ENCODE measurements at places on chromosomes 12 and 14. TPM values are rescaled to one million over a fixed set of nuclear protein-coding genes. Genes with fewer than 3 reads are reported as not detected.

MYO1H gene
- 0.30 TPM for total RNA-seq

DNA sequence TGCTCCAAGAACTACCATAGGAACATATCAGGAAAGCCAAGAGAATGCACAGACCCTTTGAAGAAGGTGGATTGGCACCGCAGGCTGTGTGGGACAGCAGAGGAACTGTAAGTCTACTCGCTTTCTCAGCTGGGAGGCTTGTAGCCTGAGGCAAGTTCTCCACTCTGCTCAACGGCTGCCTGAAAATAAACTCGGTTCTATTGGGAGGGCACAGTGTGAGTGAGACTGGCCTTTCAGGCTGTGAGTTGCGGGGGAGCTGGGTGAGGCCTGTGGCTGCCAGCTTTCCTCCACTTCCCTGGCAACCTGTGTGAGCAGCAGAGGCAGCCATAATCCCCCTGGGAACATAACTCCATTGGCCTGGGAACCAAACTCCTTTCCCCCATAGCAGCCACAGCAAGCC, 132.1 kb downstream of the ANKS1B start:
- H3K36me3 ChIP-seq: no peaks in the 10 kb centered on the region
- no peak for DNase-seq
- no peak overlapping the region for H3K4me3 ChIP-seq
- H3K27ac ChIP-seq: no peak overlapping the region
- H3K27me3 ChIP-seq: no peaks in the 10 kb centered on the region

DNA sequence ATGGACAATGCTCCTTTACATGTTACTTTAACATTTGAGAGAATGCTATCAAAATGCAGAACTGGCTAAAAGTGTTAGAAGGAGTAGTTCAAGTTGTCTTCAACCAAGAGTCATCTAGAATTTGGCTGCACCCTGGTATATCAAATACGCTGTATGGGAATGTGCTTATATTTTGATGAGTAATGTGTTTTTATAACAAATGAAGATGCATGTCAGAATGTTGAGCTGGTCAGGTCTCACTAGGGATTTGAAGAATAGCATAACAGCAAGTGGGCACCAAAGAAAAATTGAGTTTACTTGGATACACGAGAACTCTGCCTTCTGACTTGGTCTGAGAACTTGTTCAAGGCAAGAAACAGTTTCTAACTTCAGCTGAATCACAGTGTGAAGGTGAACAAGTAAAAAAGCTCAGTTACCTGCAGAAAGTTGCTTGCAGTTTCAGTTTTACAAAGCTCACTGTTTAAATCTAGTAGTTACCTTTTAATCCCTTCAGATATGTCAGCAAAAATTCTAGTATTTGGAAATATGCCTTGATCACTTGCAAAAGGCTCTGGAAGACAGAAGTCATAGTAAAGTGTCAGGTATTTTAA, 82.3 kb downstream of the PDE3A start:
- DNase-seq: no peak
- H3K27ac ChIP-seq: no peak overlapping the region
- H3K36me3 ChIP-seq: no peaks in the 10 kb centered on the region
- no peak overlapping the region for H3K4me3 ChIP-seq
- H3K27me3 ChIP-seq: no peaks in the 10 kb centered on the region
- no peaks in the 10 kb centered on the region for H3K4me1 ChIP-seq

DNA sequence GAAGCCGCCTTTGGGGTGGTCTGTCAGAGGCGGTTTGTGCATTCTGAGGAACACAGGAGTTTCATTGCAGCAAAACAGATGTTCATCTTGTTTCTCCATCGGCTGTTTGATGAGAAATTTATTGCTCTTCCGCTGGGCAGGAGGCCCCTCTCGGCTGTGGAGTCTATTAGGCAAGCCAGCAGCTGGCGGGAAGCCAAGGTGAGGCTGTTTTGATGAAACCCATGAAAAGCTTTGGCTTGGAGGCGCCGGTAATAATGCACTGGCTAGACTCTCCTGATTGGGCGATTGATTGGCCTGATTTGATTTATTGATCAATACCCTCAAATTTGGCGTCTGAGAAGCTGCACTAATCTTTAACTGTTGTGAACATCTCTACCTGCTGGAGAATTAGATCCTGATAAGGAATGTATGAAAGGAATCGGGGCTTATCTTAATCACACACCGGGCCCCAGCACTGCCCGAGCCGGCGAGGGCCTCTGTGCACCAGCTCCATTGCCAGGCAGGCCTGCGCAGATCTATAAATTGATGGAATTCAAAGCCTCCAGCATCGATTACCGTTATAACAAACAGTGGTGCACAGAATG, 187.7 kb downstream of the PHETA1 start:
- no peak overlapping the region for H3K4me3 ChIP-seq
- DNase-seq: peak; percentile 70
- no peaks in the 10 kb centered on the region for H3K36me3 ChIP-seq
- H3K4me1 ChIP-seq: peaks cover 8% of the 10 kb centered on the region
- H3K27me3 ChIP-seq: peaks cover 37% of the 10 kb centered on the region

- H3K27me3 ChIP-seq: no peaks in the 10 kb centered on the region
- no peak overlapping the region for H3K4me3 ChIP-seq
- H3K4me1 ChIP-seq: peaks cover 37% of the 10 kb centered on the region
- H3K36me3 ChIP-seq: no peaks in the 10 kb centered on the region
- DNase-seq: no peak
- H3K27ac ChIP-seq: no peak overlapping the region
Observed at GRCh38 chr14:50222055-50222613, 9.2 kb downstream of the SOS2 start.

GRCh38 chr12:98885778-98886177, 240.7 kb downstream of the APAF1 start:
- no peaks in the 10 kb centered on the region for H3K36me3 ChIP-seq
- H3K27me3 ChIP-seq: peaks cover 9% of the 10 kb centered on the region
- H3K27ac ChIP-seq: no peak overlapping the region
- DNase-seq: no peak
- no peak overlapping the region for H3K4me3 ChIP-seq

DNA sequence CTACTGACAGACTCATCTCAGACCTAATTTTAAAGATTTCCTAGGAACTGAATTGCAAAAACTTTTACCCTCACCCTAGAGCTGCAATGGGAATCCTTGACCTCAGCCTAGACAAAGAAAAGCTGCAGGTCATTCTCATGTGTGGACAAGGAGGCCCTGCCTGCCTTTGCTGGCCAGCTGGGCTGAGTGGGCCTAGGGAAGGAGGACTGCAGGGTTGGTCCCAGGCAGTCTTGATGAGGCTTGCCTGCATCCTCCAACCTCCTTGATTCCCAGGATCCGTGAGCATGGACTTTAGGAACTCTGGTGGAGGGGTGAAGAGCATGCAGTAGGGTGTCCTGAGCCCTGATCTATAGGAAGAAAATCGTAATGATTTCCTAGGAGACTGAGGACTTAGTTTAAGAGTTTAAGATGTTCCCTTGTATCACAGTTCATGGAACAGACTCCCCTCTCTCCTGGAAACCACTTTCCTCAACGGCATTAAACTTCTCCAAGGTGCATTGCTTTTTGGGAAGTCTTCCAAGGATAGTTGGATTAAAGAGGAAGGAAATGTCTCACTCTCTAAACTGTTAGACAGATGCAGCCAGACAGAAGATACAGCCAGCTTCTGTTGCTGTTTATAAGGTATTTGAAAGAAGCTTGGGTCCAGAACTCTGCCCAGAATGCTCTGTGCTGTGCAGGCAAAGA, 55.4 kb upstream of the DDX11 start:
- H3K4me1 ChIP-seq: peaks cover 5% of the 10 kb centered on the region
- no peak overlapping the region for H3K4me3 ChIP-seq
- DNase-seq: no peak
- no peaks in the 10 kb centered on the region for H3K27me3 ChIP-seq

GRCh38 chr12:7042842-7043241, 17.7 kb upstream of the C1S start:
- H3K36me3 ChIP-seq: no peaks in the 10 kb centered on the region
- H3K4me1 ChIP-seq: peaks cover 4% of the 10 kb centered on the region
- H3K27me3 ChIP-seq: no peaks in the 10 kb centered on the region

SPTSSA gene
- total RNA-seq: 47.6 TPM

CLEC12A gene
- 88.3 TPM for total RNA-seq

PCED1B gene
- 13.4 TPM for total RNA-seq

PUS7L gene
- 11.6 TPM for total RNA-seq

PEX5 gene
- 47.8 TPM for total RNA-seq

CLEC4A gene
- total RNA-seq: 14.1 TPM

GRCh38 chr14:62939970-62940369, 105.3 kb downstream of the KCNH5 start:
- H3K4me3 ChIP-seq: no peak overlapping the region
- no peak for DNase-seq
- H3K27ac ChIP-seq: no peak overlapping the region
- no peaks in the 10 kb centered on the region for H3K27me3 ChIP-seq
- H3K36me3 ChIP-seq: no peaks in the 10 kb centered on the region
- no peaks in the 10 kb centered on the region for H3K4me1 ChIP-seq

C12orf60 gene
- total RNA-seq: 0.77 TPM

DNA sequence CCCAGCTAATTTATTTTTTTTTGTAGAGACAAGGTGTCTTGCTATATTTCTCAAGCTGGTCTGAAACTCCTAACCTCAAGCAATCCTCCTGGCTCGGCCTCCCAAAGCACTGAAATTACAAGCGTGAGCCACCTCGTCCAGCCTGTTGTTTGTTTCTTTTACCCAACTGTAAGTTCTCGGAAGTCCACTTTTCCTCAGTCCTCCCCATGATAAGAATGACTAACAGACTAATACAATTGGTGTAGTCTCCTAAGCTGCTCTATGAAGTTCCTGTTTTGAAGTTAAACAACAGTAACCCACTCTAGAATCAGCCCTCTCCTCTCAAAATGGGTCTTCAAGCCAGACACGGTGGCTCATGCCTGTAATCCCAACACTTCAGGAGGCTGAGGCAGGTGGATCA, 36.5 kb downstream of the HIGD1C start:
- H3K36me3 ChIP-seq: peaks cover 59% of the 10 kb centered on the region
- H3K4me3 ChIP-seq: no peak overlapping the region
- peaks cover 28% of the 10 kb centered on the region for H3K4me1 ChIP-seq
- no peaks in the 10 kb centered on the region for H3K27me3 ChIP-seq

PEBP1 gene
- 194 TPM for total RNA-seq

DNA sequence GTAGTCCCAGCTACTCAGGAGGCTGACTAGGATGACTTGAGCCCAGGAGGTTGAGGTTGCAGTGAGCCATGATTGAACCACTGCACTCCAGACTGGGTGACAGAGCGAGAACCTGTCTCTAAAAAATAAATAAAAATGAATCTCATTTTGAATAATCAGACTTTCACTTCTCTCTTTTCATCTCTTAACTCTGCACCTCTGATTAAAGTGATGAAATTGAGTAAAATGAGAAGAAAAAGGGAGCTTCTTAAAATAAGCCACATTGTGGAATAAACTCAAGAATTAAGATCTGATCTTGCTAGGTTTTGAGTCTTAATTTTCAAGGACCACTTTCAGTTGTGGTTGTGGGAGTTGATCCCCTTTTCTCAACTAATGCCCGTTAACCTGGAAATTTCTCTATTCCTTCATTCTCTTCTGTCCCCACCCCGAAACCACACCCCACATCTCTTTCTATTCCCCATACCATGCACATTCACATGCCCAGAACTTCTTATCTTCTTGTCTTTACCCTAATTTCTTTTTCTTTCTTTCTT, 70.9 kb upstream of the ETV6 start:
- H3K27ac ChIP-seq: no peak overlapping the region
- no peaks in the 10 kb centered on the region for H3K27me3 ChIP-seq
- no peak for DNase-seq

NFATC4 gene
- total RNA-seq: 37.0 TPM

GRCh38 chr12:11786638-11787365, 137.3 kb downstream of the ETV6 start:
- H3K36me3 ChIP-seq: no peaks in the 10 kb centered on the region
- H3K27ac ChIP-seq: no peak overlapping the region
- no peak overlapping the region for H3K4me3 ChIP-seq
- DNase-seq: no peak
- H3K4me1 ChIP-seq: peaks cover 10% of the 10 kb centered on the region

DNA sequence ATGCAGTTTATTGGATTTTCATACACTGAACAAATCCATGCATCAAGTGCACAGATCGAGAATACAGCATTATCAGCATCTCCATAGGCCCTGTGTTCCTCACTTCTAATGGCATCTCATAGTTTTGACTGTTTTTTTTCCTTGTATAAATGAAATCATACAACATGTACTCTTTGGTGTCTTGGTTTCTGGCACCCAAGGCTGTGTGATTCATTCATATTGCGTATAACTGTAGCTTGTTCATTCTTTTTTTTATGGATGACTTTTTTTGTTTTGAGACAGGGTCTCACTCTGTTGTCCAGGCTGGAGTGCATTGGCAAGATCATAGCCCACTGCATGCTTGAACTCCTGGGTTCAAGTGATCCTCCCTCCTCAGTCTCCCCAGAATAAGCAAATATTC, 14.3 kb downstream of the RASSF8 start:
- no peak overlapping the region for H3K27ac ChIP-seq
- H3K36me3 ChIP-seq: no peaks in the 10 kb centered on the region
- H3K27me3 ChIP-seq: no peaks in the 10 kb centered on the region
- DNase-seq: no peak

GRCh38 chr12:7127916-7128626, 618 bp downstream of the RBP5 start:
- DNase-seq: no peak
- H3K27me3 ChIP-seq: no peaks in the 10 kb centered on the region
- no peak overlapping the region for H3K27ac ChIP-seq
- H3K4me1 ChIP-seq: peaks cover 23% of the 10 kb centered on the region
- H3K36me3 ChIP-seq: no peaks in the 10 kb centered on the region

GRCh38 chr12:32902287-32902997, 5.9 kb upstream of the PKP2 start:
- H3K4me3 ChIP-seq: no peak overlapping the region
- no peaks in the 10 kb centered on the region for H3K36me3 ChIP-seq
- H3K27ac ChIP-seq: no peak overlapping the region
- peaks cover 7% of the 10 kb centered on the region for H3K27me3 ChIP-seq

DNA sequence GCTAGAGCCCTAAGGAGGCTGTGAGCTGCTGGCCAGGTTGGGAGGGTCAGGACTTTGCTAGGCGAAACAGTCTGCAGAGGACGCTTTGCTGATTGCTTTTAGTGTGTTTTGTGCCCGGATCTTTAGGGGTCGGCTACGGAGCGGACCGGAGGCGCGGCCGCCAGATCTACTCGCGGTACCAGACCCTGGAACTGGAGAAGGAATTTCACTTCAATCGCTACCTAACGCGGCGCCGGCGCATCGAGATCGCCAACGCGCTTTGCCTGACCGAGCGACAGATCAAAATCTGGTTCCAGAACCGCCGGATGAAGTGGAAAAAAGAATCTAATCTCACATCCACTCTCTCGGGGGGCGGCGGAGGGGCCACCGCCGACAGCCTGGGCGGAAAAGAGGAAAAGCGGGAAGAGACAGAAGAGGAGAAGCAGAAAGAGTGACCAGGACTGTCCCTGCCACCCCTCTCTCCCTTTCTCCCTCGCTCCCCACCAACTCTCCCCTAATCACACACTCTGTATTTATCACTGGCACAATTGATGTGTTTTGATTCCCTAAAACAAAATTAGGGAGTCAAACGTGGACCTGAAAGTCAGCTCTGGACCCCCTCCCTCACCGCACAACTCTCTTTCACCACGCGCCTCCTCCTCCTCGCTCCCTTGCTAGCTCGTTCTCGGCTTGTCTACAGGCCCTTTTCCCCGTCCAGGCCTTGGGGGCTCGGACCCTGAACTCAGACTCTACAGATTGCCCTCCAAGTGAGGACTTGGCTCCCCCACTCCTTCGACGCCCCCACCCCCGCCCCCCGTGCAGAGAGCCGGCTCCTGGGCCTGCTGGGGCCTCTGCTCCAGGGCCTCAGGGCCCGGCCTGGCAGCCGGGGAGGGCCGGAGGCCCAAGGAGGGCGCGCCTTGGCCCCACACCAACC, 1.5 kb downstream of the HOXC6 start:
- H3K27me3 ChIP-seq: peaks cover 100% of the 10 kb centered on the region
- H3K4me1 ChIP-seq: peaks cover 13% of the 10 kb centered on the region
- H3K4me3 ChIP-seq: no peak overlapping the region
- no peak overlapping the region for H3K27ac ChIP-seq

FERMT2 gene
- 86.0 TPM for total RNA-seq

NGB gene
- total RNA-seq: not detected

GRCh38 chr14:48325486-48325885, 650.1 kb upstream of the MDGA2 start:
- no peaks in the 10 kb centered on the region for H3K36me3 ChIP-seq
- no peak overlapping the region for H3K4me3 ChIP-seq
- H3K27me3 ChIP-seq: no peaks in the 10 kb centered on the region
